Activated CD4-positive, alpha-beta memory T cell treated with anti-CD3 and anti-CD28 coated beads for 36 hours (primary cell): ENCODE measurements at places on chromosomes 11 and 22. TPM values are rescaled to one million over a fixed set of nuclear protein-coding genes. Genes with fewer than 3 reads are reported as not detected.

- DNase-seq, result no peak
Observed at GRCh38 chr22:22085702-22086500, 103.3 kb upstream of the TOP3B start.

The ST14 gene
- total RNA-seq, result not detected

DNA sequence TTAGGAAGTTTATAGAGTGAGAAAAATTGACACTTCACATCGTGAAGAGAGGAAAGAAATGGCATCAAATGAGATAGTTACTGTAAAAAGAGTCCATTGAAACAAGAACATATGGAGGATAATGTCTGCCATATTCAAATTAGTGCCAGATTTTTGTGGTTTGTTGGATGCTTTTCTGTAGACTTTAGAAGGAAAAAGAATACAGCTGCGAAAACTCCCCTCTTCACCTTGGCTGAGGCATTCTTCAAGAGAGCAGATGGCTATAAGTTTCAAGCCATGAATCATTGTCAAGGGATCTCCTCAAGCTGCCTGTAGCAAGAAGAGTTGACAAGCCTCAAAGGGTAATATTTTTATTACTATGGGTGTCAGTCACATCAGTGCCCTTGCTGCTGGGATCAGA lies 507.4 kb upstream of the RAG2 start:
- no peak for DNase-seq

DNA sequence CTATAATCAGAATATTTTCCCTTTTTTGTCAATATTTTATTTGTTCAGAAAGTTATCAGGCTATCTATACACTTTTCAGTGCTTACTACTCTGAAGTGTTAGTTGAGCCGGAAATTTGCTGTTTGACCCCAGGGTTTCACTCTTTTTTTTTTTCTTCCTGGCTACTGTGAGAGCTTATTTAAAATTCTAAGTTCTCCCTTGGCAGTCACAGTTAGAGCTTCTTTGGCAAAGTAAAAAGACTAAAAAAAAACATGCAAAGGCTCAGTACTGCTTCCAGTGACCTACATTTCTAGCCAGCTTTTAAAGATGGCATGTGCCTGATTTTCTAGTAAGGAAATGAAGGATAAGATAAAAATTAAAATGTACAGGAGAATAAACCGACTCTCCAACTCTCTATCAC lies 48.4 kb downstream of the ELP4 start:
- no peak for DNase-seq

DNA sequence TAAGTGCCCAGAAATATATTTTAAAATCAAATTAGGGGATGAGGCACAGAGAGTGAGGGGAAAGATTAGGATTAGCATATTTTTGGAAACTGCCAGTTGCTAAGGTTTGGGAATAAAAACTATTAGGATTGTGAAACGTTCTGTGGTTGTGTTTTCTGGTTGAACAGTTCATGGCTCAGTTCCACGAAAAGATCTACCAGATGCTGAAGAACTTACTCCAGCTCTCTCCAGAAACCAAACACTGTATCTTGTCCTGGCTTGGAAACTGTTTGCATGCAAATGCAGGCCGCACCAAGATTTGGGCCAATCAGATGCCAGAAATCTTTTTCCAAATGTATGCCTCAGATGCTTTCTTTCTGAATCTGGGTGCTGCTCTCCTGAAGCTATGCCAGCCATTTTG lies 15.3 kb downstream of the UBE4A start:
- DNase-seq, result no peak

GRCh38 chr11:66281001-66281400 lies 3.0 kb downstream of the CNIH2 start:
- no peak for DNase-seq

The SAC3D1 gene
- 14.7 TPM for total RNA-seq

DNA sequence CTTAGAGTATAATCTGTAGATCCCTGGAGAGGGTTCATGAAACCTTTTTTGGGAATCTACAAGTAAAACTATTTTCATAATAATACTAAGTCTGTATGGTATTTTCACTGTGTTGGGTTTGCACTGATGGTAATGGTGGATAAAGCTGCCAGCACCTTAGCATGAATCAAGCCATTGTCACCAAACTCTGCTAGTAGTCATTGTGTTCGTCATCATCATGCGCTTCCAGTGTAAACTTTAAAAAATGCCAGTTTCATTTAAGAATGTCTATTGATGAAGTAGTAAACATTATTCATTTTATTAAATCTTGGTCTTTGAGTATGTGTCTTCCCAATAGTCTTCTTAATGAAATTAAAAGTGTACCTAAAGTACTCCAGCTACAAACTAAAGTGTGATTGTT lies 15.0 kb downstream of the ALKBH3 start:
- DNase-seq, result no peak

- peak; percentile 58 for DNase-seq
Observed at GRCh38 chr11:126083829-126084607, 21.4 kb upstream of the CDON start.

The CASP12 gene
- not detected for total RNA-seq

DNA sequence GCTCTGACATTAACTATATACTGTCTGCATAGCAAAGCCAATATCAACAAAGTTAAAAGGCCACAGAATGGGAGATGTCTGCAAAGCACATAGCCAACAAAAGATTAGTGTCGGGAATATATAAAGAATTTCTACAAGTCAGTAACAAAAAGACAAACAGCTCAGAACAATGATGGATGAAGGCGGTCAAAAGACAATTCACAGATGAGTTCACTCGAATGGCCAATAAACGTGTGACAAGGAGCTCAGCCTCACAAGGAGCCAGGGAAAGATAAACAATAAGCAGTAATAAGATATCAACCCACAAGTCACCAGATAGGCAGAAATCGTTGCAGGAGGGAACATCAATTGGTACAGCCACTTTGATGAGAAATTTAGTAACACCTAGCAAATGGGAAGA lies 106.0 kb upstream of the ISX start:
- no peak for DNase-seq

The GAB4 gene
- not detected for total RNA-seq

DNA sequence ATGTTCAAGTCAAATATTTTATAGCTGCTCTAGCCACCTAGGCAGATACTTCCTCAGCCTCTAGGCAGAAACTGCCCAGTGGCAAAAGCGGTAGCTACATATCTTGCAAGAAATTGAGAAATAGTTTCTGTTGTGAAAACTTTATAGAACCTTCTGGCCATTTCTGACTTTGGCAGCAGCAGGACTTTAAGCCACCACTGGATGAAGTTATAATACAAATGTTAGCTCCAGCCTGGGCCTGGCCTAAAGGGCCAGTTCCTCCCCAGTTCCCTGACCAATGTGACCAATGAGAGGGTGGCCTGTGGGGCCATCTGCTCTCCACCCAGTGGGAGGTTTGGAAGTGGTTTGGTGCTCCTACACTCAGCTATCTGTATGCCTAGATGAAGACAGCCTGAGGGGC lies 254.0 kb upstream of the NARS2 start:
- DNase-seq, result no peak

GRCh38 chr11:19867064-19867463 lies 154.4 kb downstream of the NAV2 start:
- no peak for DNase-seq

- no peak for DNase-seq
Observed at GRCh38 chr11:33827206-33827605, 52.9 kb upstream of the FBXO3 start.

DNA sequence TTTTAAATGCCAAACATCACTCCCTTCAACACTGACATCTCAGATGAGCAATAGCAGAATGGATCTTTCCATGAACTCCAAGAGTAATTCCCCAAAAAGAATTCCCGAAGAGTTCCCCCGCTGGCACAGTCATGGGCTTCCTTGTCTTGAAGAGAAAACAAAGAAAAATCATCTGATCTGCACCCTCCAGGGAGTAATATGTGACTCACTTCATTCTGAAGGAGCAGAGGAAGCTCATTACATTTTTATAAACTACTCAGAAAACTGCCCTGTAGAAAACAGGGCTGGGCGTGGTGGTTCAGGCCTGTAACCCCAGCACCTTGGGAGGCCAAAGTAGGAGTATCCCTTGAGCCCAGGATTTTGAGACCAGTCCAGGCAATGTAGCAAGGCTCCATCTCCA lies 35.7 kb downstream of the CELSR1 start:
- DNase-seq, result no peak

DNA sequence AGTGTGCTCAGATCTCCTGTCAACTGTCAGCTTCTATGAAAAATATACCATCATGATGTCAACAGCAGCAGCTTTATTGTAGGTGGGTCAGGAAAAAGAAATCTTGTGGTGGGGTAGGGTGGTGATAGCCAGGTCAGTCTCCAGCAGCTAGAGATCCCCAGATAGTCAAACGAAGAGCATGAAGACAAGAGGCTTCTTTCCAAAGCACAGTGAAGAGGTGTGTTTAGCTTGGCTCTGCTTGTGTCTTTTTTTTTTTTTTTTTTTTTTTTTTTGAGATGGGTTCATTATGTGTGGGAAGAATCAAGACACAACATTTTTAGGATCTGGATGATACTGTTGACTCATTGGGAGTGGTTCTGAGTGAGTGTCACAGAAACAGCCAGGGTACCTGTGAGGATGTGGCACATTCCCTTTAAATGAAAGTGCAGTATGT lies 1075.5 kb downstream of the NTM start:
- DNase-seq, result no peak

The OR8G5 gene
- not detected for total RNA-seq

- DNase-seq, result no peak
Observed at GRCh38 chr11:11211186-11211585, 141.9 kb downstream of the CSNK2A3 start.

DNA sequence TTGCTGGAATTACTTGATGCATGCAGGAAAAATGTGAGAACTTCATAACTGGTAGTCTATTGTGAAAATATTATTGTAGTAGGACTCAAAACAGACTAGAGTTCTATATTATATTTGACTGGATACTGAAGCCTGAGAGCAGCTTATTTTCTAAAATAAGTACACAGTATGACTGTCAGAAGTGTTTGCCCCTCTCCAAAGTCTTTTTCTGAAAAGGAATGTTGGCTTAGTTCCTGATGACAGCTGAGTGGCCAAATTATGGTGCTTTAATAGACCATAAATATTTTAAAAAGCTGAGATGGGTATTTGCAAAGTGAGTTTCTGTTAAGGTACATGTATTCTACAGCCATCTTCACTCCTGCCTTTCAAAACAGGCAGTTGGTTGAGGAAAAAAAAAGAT lies 13.1 kb downstream of the ZBED5 start:
- no peak for DNase-seq
